ENCODE measurements at places on chromosomes 5 and 9. TPM values are rescaled to one million over a fixed set of nuclear protein-coding genes. Genes with fewer than 3 reads are reported as not detected.

DNA sequence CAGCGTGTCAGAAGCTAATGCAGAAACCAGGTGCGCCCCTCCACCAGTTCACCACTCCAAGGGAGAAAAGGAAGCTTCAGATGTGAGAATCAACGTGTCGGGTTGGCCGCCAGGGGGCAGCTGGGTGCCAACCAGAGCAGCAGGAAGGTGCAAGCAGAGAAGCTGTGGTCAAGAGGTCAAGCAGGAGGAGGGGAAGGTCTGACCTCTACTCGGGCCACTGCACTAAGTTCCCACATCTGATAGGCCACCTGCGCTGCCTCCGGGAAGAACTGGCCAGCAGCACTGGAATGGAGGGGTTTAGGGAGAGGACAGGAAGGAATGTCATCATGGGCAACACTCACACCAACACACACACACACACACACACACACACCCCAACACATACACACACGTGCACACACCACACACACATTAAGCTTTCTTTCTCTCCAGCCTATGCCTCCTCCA, 31.4 kb downstream of the ANXA6 start:
- DNase-seq: peak; percentile 91

DNA sequence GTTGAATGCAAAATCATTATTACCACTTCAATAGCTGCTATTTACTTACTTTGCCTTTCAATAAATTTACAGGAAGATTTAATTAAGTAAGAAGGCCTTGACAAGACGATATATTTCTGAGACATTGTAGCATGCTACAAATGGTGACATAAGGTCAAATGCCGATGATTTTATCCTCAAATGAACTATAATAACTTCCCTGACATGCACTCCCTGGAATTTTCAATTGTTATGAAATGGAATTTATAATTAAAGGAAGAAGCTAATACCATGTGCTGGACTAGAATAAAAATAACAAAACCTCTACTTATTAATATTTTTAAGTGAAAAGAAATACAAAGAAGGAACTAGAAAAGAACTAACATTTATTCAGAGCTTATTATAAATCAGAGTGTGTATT, 30.2 kb upstream of the ITGA1 start:
- DNase-seq: no peak

GRCh38 chr5:120037451-120037850, 408.1 kb downstream of the FAM170A start:
- no peak for DNase-seq

DNA sequence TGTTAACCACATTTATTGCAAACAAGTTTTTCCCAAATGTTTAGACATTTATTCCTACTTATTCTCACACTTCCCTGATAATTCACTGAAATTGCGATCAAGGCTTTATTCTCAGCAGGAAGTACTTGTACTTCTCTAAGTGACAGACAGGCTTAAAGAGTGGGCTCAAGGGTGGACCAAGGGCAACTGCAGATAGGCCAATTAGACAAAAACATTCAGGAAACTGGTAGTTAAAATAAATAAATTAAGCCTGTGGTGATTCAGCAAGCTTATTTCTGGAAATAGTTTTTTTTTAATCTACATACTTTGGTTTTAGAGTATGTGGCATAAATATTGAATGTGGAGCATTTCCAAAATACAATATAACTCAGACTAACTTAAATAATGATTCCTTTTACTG, 136.1 kb downstream of the UGCG start:
- no peak for DNase-seq

DNA sequence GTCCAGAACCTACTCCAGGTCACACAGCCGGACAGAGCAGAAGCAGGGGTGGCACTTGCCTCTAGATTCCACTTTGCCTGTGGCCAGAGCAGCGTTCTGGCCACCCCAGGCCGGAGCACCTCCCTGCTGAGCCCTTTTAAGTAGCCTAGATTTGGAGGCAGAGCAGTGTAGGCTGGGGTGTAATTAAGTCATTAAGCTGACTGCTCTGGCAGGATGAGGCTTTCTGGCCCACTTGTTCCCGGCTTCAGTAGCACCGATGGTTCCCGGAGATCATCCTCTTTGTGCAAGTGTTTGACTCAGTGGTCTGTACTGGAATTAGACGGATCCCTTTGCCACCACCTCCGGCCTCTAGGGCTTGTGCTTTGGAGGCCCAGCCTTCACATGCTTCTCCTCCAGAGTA, 281.9 kb upstream of the ANKRD55 start:
- no peak for DNase-seq

DNA sequence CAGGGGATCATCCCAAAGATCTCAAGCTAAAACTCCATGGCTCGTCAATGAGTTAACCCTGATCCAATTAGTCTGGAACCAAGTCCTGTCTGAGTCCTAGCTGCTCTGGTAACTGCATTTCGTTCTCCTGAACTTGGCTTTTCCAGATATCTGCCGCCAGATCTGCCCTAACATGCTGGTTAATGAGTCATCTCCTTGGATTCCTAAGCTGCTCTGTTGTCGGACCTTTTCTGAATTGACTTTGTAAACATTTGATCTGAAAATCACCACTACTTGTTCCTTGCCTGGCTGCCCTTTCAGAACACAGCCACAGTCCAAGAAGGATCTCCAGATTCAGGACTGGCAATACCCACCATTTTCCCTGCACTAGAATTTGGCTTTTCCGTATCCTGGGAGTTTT, 473.0 kb downstream of the ZSWIM6 start:
- no peak for DNase-seq

Gene ORM2
- not detected for total RNA-seq

Gene KCTD16
- total RNA-seq: 0.32 TPM

All from mesenteric fat pad (tissue), 1 donor.